ENCODE measurements at places on chromosomes 6 and 20. TPM values are rescaled to one million over a fixed set of nuclear protein-coding genes. Genes with fewer than 3 reads are reported as not detected.

Gene EIF2S2
- 47.3 TPM for polyA plus RNA-seq

Gene ALDH8A1
- polyA plus RNA-seq, result 14.0 TPM

Gene KCNB1
- 0.72 TPM for polyA plus RNA-seq

Gene OOEP
- not detected for polyA plus RNA-seq

Gene UNC5CL
- polyA plus RNA-seq, result 4.0 TPM

Gene HDGFL1
- not detected for polyA plus RNA-seq

Gene NELFE
- 87.6 TPM for polyA plus RNA-seq

Gene COL11A2
- polyA plus RNA-seq, result 4.3 TPM

Gene MCHR2
- polyA plus RNA-seq, result not detected

Gene RIPOR2
- polyA plus RNA-seq, result 7.8 TPM

Gene SAMD5
- polyA plus RNA-seq, result 16.2 TPM

Gene CLDN20
- polyA plus RNA-seq, result 1.1 TPM

Gene TPX2
- polyA plus RNA-seq, result 45.4 TPM

Gene HUS1B
- 0.48 TPM for polyA plus RNA-seq

Gene MSH5
- 16.0 TPM for polyA plus RNA-seq

Gene COL9A1
- 35.2 TPM for polyA plus RNA-seq

Gene EDN1
- polyA plus RNA-seq, result 4.9 TPM

Gene ANKRD66
- not detected for polyA plus RNA-seq

Gene HSPA1L
- polyA plus RNA-seq, result 3.4 TPM

Gene HLA-DOB
- polyA plus RNA-seq, result 0.14 TPM

All from left renal pelvis (tissue), 4 donors.